ENCODE measurements at places on chromosomes 7 and 10.
A peak's percentile ranks its signal among the peaks of the same experiment; 100 is the strongest.

GRCh38 chr7:52775876-52776275 lies 259.6 kb upstream of the POM121L12 start:
- DNase-seq: no peak

DNA sequence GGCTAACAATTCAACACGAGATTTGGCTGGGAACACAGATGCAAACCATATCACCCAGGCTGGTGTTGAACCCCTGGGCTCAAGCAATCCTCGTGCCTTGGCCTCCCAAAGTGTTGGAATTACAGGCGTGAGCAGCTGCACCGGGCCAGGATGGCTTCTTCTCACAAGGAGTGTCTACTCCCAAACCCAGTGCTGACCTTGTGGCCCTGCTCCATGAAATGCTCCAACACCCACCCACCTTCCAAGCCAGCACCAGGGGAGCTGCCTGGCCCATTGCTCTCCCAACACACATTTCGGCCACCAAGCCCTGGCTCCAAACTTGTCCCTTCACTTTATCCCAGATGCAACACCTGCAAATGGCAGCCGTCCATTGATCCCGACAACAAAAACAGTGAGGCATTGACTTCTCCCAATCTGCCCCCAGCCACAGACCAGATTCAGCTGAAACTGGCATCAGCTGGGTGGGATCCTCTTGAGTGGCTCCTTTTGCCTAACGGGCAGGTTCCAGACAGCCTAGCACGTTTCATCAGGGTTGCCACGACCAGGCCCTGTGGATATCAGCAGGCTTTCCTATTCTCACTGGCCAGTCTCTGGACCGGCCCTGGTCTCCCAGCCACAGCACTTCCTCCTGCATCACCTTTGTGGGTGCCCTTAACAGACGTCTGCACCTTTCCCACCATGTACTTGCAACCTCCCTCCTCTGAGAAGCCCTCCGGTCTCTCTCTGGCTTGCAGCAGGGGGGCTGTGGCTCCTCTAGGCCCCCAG lies 105.7 kb upstream of the CARD11 start:
- no peak for DNase-seq

- DNase-seq: no peak
Observed at GRCh38 chr10:44998146-44998631, 2.5 kb upstream of the ZNF22 start.

- peak; percentile 79 for DNase-seq
Observed at GRCh38 chr10:125538947-125539731, 143.8 kb downstream of the TEX36 start.

DNA sequence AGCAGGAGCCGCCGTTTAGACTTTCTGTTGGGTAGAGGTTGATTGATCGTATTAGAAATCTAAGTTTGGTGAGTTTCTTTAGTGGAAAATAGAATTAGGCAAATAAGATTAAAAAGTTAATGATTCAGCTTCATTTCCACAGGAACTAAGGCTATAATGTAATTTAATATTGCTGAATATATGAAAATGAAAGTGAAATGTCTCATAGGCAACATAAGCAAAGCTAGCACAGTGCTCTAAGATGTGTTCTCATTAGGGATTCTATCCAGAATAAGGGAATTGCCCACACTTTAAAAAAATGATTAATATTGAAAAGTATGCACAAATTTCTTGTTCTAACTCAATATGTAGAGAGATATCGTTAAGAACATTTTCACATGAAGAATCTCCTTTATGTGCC lies 47.0 kb downstream of the SRI start:
- no peak for DNase-seq

- no peak for DNase-seq
Observed at GRCh38 chr10:59719374-59719773, 9.7 kb upstream of the SLC16A9 start.

DNA sequence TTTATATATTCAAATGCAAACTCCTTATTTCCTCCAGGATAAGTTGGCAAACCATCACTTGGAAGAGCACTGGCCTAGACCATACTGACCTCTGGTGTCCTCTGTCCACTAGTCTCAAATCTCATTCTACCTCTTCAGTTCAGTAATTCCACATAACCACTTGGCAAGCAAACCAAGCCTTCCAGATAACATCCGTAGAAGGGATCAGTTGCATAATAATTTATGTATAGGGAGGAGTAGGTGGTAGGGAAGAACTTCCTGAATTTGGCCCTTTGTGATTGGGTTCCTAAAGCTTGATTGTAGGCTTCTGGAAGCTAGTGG lies 55.0 kb downstream of the WAC start:
- no peak for DNase-seq

GRCh38 chr7:50531928-50532327 lies 33.3 kb downstream of the DDC start:
- no peak for DNase-seq

- DNase-seq: no peak
Observed at GRCh38 chr10:71459513-71459912, 62.8 kb downstream of the CDH23 start.

GRCh38 chr7:15801041-15801440 lies 114.6 kb upstream of the MEOX2 start:
- no peak for DNase-seq

- DNase-seq: no peak
Observed at GRCh38 chr10:64211466-64211865, 690.3 kb downstream of the REEP3 start.

DNA sequence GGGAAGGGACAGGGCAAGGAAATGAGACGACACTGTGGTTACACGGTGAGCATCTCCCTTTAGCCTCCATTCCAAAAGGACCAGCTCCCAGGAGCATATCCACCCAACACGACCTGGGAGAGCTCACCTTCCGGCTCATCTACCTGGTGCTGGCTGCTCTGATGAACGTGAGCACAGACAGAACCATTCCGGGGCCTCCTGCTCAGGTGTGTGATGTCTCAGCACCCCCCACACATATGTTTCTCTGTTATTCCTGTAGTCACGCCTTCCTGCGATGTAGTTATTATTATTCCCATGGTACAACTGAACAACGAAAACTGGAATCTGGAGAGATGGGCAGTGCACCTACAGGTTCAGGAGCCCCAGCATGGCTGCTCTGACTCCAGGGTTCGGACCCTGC lies 20.5 kb upstream of the GPR26 start:
- no peak for DNase-seq

DNA sequence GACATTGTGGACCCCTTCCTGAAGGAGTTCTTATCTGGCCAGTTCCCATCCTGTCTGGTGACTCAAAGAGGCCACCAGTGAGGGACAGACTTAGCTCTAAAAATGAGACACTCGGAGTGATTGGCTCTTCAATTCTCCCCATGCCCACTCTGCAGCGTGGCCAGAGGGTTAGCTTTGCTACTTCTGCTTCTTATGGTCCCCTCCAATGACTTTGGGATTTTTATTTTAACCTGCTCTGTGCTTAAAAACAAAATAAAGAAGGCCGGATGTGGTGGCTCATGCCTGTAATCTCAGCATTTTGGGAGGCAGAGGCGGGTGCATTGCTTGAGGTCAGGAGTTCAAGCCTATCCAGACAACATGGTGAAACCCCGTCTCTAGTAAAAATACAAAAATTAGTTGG lies 573.0 kb upstream of the AUTS2 start:
- DNase-seq: no peak

DNA sequence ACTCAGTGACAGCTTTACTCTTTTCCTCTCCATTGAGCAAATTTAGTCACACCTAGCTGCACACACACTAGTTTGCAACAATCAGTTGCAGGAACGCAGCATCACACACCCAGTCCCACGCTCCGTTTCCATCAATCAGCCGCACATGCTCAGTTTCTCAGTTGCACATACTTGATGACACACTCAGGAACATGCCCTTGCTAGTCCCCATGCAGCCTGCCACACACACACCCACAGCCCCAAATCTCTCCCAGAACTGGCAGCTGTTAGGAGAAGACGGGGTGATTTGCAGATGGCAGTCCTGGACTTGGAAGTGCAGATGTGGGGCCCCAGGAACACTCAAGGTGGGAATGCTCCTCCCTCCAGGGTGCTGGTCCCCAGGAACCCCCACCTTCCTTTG lies 7.7 kb downstream of the LBX1 start:
- DNase-seq: no peak

DNA sequence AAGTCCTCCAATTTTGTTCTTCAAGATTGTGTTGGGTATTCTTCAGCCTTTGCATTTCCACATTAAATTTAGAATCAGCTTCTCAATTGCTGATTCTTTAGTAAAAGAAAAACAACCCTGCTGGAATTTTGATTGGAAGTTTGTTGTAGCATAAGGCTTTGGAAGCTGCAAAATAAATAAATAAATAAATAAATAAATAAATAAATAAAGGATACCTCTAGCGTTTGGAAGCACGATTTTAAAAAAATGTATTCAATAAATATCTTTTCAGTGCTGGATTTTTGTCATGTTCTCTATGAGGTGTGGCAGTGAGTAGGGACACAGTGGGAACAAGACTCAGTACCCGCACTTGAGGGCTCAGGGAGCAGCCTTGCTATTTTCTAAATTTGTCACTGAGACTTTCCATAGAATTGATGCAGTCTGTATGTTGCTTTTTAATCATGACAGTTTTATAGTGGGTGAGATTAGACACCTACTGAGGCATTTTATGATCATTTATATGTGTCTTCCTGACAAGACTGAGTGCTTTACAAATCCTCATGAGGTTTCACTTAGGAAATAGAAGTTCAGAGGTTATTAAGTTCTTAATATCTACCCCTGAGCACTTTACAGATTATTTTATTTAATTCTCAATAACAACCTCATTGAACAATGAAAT lies 22.3 kb upstream of the COMMD3 start:
- no peak for DNase-seq
